ENCODE measurements at places on chromosomes 5 and 9.

DNA sequence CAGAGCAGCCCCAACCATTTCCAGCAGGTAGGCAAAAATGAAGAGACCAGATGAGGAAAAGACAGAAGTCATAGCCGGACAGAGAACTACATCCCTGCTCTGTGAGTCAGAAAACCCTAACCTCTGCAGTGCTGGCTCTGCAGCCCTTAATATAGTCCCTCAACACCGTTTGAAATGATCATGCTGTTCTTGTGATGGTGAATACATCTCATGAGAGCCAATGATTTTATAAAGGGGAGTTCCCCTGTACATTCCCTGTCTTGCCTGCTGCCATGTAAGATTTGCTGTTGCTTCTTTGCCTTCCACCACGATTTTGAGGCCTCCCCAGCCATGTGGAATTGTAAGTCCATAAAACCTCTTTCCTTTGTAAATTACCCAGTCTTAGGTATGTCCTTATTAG lies 216.8 kb upstream of the RFX3 start:
- DNase-seq: no peak

- no peak for DNase-seq
Observed at GRCh38 chr5:149754172-149754880, 24.2 kb downstream of the PPARGC1B start.

- DNase-seq: peak; percentile 82
Observed at GRCh38 chr5:141560151-141560550, 58.6 kb downstream of the DIAPH1 start.

DNA sequence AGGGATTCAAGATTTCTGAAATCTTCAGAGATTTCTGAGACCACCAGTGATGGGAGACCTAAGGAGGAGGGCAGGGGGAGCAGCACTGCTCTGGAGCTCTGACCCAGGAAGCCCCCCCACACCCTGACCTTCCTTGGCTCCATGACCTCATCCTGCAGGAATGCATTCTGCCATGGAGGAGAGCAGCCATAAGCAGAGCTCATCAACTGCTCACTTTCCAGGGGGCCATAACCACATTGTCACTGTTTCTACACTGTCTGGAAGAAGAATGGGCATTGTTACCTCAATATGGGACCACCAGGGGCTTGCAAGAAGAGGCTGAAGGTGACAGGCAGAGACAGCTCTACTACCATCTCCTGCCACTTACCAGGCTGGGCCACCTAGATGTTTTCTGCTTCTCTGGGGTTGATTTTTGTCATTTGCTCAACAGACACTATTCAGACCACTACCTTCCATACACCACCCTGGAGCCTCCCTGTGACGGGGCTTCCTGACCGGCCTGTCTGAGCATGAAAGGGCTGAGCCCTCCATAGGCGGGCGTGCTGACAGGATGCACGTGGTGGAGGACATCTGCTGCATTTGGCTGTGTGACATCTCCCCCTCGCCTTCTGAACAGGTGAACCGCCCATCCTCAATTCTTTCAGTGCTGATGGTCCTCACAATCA lies 2.3 kb upstream of the TSC1 start:
- no peak for DNase-seq

DNA sequence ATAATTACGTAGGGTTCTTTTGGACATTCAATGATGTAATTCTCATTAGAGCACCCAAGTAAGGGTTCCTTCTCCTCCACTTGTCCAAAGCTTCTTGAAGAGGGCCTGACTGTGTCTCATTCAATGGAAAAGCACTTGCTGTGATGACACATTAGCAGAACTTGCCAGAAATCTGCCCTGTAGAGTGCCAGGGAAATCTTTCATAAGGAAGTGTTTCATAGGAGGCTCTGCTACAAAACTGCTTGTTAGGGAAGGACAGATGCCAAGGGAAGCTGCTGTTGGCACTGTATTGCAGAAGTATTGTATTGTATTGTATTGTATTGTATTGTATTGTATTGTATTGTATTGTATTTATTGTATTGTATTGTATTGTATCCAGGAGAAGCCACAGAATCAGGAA lies 45.5 kb upstream of the MPDZ start:
- no peak for DNase-seq

DNA sequence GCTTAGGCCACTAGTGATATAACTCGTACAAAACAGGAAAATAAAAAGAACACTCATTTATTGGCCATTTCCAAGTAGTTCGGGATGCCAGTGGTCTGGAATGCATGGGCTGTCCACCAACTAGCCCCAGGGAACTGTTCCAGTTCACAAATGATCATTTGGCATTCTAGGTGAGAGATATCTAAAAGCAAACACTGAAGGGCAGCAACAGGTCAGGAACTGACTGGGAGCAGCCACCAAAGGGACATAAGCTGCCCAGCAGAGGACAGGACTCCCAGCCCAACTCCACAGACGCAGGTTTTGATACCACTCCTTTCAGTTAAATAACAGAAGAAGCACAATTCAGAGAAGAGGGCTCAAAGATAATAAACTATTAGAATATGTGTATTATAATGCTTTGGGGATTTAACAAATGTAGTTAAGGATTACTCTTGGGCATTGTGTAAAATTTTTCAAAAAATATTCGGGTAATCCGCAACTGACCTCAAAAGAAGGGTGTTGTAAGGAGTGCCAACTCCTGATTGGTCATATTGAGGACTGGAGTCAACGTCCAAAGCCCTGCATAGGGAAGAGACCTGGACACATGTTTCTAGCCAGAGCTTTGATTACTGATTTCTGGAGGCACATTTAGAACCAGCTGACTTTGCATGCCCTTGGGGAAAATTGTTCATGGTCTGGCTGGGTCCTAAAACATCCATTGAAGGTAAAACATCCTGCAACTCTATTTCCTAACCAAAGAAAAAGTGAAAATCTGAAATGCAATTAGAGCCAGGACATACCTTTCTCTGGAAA lies 320.0 kb downstream of the DNAH5 start:
- no peak for DNase-seq
